AG08395 (cell line): ENCODE measurements at places on chromosomes 1 and 21.

GRCh38 chr21:28152732-28153131 lies 839.9 kb downstream of the LTN1 start:
- DNase-seq: no peak

GRCh38 chr1:48221657-48222056 lies 859 bp upstream of the SLC5A9 start:
- DNase-seq: no peak

DNA sequence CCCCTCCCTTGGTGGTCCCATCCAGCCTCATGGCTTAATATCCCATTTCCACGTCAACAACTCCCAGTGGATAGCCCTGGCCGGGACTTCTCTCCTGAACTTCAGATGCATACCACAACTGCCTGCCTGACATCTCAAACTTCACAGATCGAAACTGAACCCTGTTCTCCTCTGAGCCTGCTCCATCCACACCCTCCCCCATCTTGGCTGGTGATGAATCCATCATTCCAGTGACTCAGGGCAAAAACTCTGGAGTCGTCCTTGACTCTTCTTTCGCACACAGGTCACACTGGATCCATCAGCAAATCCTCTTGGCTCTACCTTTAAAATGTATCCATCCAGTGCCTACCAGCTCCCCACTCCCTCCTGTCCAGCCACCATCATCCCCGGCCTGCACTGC lies 3.9 kb downstream of the TAS1R2 start:
- DNase-seq: no peak

- no peak for DNase-seq
Observed at GRCh38 chr21:44402323-44403105, 49.1 kb downstream of the TRPM2 start.

DNA sequence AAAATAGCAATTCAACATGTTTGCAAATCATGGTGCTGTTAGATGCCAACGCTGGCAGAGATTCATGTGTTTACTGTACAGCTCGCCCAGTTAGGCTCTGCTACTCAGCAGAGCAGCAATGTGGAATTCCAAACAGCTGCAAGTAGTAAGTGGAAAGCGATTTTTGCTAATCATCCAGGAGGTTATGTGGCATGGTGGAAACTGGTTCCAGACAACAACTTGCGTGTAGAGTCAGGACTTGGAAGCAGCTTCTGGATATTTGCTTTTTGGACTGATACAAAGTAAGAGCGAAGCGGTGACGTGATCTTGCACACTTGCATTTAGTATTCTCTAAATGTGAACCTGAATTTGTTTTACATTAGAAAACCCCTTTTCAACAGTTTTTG lies 27.1 kb upstream of the HHAT start:
- DNase-seq: peak; percentile 62

DNA sequence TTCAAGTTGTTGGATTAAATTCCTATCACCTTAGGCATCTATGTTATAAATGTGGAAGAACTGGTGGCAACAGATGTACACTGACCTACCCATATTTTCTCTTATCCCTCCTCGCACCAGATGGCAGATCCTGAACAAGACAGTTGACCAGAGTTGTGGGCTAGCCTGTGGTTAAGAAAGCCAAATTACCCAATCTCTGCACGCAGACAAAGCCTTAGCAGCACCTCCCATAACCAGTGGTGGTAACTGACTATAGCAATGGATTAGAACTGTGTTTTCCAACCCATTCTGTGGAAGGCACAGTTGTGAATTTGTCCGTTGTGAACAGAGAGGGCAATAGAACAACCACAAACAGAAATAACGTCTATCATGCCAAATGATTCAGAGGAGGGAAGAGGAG lies 20.6 kb downstream of the ABCB10 start:
- no peak for DNase-seq

DNA sequence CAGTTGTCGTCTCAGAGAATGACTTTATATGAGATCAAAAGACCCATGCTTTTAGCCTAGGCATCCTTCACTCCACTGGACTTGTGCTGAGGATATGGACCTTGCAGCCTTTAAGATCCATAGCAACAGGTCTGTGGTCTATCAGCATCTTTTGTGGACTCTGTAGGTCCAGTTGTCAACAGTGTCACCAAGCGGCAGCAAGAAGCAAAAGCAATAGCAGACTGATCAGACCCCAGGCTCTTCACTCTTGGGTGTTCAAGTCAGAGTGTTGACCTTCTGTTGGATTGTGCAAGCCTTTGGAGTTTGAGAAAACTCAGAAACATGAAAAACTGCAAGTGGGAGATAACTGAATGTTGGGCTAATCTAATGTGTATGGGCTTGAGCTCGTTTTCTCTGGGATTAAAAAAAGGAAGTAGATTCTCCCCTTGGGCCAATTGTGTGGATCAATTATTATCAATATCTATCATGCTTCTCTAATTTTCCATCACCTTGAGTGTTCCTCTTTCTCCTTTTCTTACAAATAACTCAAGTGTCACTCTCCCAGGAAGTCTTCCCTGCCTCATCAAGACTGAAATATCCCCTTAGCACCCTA lies 144.2 kb downstream of the LYPLAL1 start:
- no peak for DNase-seq

GRCh38 chr1:26287811-26288210 lies 7.9 kb downstream of the SH3BGRL3 start:
- DNase-seq: no peak

GRCh38 chr1:102219463-102219862 lies 222.7 kb upstream of the OLFM3 start:
- DNase-seq: no peak

DNA sequence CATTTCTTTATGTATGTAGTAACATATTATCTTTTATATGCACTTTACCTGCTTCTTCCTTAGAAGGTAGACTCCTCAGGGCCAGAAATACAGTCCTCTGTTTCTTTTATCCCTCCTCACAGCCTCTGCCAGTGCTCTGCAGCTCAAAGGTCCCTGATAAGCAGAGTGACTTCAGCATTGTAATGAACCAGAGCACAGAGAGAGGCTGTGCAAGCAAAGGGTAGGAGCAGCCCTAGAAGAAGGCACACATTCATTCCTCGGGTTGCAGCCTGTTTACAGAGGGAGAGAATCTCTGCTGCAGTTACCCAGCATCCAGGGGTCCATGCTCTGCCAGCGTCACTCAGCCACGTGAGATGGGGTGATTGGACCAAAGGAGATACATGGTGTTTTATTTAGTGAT lies 101.1 kb downstream of the RHOU start:
- no peak for DNase-seq

DNA sequence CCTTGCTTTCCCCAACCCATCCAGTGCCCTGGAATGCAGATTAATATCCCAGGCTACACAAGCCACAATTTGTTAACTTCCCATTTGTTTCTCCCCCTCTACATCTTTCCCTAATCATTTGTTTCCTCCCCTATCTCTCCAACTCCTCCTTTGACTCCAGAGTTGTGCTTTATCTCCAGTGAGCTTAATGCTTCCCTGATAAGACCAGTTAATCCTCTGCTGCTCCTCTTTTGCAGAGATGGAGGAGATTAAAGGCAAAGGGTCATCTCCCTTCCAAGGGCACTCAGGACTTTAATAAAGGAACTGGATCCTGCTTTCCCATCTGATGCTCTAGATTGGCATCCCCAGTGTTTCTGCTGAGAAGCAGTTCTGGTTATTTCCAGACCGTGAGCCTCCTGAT lies 7.1 kb downstream of the FAM78B start:
- DNase-seq: no peak

DNA sequence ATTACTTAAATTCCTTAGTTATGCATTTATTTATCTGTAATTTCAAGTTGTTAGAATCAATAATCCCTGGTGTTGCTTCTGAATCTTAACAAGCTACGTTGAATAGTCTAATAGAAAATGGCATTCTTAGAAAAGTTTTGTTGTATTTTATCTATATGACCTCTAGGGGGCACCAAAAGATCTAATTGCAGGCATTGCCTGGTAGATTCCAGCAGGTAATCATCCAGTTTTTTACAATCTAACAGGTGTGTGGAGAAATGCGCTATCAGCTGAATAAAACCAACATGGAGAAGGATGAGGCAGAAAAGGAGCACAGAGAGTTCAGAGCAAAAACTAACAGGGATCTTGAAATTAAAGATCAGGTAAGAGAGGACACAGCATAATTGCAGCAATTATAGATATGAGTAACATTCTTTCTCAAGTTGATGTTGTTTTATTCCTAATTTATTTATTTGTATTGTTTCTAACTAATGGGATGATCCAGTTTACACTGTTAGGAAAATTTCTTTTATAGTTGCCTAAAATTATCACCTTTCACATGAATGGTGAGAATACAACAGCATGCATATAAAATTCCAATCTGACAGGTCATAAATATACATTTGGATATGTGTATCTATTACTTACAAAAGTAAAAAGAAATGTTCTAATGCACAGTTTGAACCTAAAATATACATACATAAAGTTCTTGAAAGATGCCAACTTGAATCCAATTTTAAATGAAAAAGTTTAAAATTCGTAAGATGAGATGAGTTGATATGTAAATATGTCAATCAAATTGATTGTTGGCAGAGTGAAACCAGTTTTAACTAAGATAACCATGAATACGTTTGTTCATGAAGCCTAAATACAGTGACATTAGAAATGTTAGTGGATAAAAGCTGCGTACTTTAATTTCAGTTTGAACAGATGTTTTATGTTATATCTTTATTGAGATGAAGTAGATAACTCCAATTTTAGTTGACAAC lies 88.4 kb downstream of the SDCCAG8 start:
- peak; percentile 44 for DNase-seq

DNA sequence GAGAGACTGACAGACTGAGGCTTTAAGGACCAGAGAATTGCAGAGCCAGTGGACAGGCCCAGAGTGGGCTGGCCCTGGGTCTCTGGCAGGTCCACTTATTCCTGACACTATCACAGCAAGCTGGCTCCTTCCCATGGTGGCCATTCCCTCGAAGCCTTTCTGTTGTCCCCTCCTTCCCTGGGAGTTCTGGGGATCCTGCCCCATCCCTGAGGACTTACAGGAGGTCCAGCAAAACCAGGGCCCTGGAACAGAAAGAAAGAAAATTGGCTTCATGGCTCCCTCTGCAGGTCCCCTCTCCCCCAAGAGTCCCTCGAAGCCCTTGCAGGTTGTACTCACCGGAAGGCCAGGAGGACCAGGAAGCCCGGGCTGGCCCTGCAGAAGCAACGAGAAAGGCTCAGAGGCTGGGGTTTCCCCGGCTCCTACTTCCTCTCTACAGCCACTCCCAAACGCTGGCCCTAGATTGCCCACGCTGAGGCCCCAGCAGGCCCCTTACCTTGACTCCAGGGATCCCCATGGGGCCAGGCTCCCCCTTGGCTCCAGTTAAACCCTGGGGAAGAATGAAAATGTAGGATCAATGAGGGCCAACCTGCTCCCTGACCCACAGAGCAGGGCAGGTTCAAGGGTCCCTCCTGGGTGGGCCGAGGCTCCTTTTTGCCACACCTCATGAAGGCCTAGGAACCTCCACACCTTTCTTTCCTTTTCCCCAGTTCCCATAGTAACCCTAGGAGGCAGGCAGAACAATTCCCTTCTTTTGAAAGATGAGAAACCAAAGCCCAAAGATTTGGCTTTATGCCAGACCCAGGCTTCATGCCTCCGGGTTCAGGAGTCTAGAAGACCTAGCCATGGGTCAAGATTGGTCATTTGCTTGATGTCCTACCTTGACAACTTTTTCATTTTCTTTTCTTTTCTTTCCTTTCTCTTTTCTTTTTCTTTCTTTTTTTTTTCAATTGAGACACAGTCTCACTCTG lies 4.6 kb downstream of the COL9A2 start:
- DNase-seq: no peak

- peak; percentile 44 for DNase-seq
Observed at GRCh38 chr1:54125386-54126070, 27.3 kb downstream of the CDCP2 start.
